ENCODE measurements at places on chromosomes 11 and 22. TPM values are rescaled to one million over a fixed set of nuclear protein-coding genes. Genes with fewer than 3 reads are reported as not detected.

PRODH gene
- total RNA-seq = not detected

DKK3 gene
- 408 TPM for total RNA-seq

TBX1 gene
- 98.6 TPM for total RNA-seq

TREH gene
- total RNA-seq = not detected

DRD4 gene
- not detected for total RNA-seq

LRRC10B gene
- not detected for total RNA-seq

GDPD4 gene
- not detected for total RNA-seq

BACE1-AS gene
- total RNA-seq = 3.3 TPM

POTEH gene
- not detected for total RNA-seq

CFAP300 gene
- total RNA-seq = not detected

PYGM gene
- total RNA-seq = 0.44 TPM
